ENCODE measurements at places on chromosomes 13 and 19.

GRCh38 chr19:35229601-35230000 is 1.1 kb upstream of the FAM187B start:
- DNase-seq: no peak

DNA sequence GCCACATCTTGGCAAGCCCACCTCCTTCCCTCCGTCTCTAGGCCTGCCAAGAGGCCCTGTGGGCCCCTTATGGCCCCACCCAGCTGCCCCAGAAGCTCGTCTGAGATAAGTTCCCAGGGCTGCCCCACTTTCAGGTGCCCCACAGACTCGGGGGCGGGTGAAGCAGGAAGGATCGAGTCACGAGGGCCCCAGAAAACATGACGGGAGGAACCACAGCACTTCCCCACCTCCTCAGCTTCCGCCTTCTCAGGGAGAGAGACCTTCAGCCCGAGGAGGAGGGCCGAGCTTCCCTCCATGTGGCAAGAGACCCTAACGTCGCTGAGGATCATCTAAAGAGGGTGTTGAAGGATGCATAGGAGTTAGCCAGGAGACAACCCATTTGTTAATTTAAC is 4.5 kb upstream of the IL12RB1 start:
- DNase-seq: peak; percentile 91

GRCh38 chr19:18292462-18292809 is 11.0 kb upstream of the JUND start:
- no peak for DNase-seq

- no peak for DNase-seq
Observed at GRCh38 chr13:112900691-112901091, 68.3 kb upstream of the MCF2L start.

DNA sequence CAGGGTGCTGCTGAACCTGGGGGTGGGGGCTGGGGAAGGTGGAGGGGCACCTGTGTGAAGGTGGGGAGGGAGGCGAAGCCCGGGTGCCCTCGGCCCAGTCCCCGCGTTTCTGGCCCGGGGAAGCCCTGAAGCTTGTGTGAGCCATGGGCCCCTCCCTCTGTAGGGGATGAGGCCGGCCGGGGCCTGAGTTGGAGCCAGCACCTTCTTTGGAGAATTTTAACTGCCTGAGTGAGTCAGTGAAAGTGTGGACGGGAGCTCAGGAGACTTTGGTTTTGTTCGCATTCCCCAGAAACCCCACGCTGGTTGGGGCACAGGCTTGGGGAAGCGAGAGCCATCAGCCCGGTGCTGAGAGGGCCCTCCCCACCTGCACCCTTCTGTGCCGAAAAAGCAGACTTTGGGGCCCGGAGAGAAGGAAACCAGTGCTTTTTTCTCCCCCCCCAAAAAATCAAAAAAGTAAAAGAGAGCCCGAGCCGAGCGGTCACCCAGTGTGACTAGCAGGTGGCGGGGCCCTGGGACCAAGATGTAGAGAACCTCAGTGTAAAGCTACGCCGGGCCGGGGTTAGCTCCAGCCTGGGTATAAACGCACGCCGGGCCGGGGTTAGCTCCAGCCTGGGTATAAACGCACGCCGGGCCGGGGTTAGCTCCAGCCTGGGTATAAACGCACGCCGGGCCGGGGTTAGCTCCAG is 45.1 kb downstream of the TMEM255B start:
- DNase-seq: no peak

- DNase-seq: no peak
Observed at GRCh38 chr13:89281331-89281730, 1610.2 kb downstream of the SLITRK5 start.

- peak; percentile 6 for DNase-seq
Observed at GRCh38 chr13:54852831-54853230, 1824.2 kb downstream of the OLFM4 start.

DNA sequence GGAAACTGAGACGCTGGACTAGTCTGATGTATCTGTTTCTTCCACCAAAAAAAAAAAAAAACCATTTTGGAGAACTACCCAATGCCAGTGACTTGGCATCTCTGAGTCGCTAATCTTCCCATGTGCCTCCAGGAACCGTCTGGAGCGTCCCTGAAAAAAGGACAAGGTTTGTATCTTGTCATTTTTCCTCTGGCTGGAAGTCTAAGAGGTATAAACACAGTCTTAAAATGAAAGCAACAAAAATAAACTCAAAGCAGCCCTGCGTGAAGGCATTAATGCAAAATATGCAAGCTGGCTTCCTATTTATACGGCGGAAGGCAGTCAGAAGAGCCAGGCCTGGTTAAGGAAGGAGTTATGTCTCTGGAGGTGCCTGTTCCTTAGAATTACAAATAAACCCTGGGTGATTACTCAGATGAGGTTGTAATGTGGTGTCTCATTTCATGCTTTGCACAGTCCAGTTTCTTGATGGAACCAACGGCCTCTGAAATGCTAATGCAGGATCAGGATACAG is 20.3 kb downstream of the ACTN4 start:
- peak; percentile 56 for DNase-seq

DNA sequence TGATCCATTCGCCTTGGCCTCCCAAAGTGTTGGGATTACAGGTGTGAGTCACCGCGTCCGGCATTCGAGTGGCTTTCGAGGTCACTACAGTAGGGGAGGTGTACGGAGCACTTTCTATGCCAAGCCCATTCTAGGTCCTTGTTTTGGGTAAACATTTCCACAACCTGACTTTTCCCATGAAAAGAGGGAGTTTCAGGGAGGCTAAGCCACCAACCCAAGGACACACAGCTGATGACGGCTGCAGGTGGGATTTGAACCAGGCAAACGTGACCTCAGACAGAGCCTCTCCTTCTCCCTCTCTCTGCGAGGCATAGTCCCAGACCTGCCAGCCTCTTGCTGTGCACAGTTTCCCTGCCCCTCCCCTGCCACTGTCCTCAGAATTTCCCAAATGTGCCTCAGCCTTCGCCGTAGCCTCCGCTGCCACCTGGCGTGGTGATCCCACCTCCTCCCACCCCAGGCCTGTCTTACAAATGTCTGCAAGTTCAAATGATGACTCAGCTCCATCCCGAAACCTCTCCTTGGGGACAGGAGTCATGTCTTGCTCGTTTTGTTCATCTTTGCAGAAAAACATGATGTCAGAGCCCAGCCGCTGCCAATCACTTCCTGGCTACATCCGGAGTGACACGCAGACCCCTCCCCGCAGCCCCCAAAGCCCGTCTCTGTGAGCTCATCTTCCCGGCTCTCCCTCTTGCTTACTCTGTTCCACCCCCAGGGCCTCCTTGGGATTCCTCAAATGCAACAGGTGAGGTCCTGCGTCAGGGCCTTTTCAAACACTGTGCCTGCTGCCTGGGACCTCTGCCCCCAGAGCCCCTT is 6.6 kb upstream of the GADD45B start:
- no peak for DNase-seq

GRCh38 chr19:38736413-38737280 is 7.6 kb downstream of the CAPN12 start:
- DNase-seq: no peak

DNA sequence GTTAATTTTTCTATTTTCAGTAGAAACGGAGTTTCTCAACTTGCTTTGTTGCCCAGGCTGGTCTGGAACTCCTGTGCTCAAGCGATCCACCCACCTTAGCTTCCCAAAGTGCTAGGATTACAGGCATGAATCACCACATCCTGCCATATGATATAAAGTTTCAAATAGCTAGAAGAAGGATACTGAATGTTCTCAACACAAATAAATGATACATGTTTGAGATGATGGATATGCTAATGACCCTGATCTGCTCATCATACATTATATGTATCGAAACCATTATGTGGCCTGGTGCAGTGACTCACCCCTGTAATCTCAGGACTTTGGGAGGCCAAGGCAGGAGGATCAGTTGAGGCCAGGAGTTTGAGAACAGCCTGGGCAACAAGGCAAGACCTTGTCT is 11.5 kb downstream of the CIB3 start:
- DNase-seq: no peak

DNA sequence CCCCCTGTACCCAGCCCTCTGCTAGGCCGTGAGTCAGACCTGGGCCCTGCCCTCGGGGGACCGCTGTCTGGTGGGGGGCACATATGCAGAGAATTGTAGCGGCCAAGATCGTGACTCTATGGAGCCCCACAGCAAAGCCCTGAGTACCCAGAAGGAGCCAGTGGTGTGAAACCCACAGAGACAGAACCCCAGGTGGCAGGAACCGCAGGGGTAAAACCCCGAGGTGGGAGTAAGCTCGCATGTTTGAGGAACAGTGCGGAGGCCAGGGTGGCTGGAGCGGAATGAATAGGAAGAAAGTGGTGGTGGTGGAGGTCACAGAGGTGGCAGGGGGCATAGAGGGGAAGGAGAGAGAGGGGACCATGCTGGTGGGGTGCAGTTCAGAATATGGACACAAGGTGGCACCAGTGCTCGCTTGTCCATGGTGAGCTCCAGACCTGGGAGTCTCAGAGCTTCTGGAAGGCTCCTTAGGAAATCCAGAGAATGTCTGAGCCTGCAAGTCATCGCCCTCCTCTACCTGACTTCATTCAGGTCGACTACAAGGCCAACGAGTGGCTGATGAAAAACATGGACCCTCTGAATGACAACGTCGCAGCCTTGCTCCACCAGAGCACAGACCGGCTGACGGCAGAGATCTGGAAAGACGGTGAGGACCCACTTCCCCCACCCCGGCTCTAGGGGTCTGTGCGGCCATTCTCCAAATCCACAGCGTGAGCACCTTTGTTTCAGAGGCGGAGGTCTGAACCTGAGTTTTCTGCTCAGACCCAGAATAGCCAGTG is 48.9 kb downstream of the MYH14 start:
- peak; percentile 43 for DNase-seq

- no peak for DNase-seq
Observed at GRCh38 chr13:90436697-90437096, 910.8 kb upstream of the MIR17HG start.

GRCh38 chr13:114080739-114081561 is 51.5 kb downstream of the RASA3 start:
- no peak for DNase-seq

DNA sequence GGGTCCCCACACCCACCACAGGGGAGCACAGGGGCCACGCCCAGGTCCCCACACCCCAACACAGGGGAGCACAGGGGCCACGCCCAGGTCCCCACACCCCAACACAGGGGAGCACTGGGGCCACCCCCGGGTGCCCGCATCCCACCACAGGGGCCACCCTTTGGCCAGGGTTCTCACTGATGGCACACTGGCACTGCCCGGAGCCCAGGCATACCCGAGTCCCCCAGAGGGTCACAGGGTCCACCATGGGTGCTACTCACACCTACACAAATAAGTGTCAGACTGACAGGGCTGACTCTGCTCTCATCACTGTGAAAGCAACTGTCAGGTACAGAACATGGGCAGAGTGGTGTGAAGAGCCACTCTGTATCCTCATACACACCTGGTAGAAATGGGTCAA is 98.8 kb downstream of the TUBGCP3 start:
- no peak for DNase-seq

DNA sequence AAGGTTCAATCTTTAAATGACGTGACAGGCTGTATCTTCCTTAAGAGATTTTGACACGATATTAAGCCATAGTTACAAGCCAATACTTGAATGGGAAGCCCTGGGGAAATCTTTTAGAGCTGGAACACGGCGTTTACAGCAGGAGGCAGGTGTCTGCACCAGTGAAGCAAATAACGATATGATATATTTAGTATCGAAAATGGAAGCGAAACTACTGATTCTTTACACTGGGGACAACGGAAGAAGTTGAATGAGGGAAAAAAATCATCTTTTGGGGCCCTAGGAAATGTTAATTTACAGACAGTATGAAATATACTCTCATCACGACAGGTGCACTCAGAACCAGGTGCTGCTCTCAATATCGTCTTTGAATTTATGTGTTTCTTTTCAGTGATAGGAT is 793.9 kb upstream of the PCDH20 start:
- DNase-seq: no peak

DNA sequence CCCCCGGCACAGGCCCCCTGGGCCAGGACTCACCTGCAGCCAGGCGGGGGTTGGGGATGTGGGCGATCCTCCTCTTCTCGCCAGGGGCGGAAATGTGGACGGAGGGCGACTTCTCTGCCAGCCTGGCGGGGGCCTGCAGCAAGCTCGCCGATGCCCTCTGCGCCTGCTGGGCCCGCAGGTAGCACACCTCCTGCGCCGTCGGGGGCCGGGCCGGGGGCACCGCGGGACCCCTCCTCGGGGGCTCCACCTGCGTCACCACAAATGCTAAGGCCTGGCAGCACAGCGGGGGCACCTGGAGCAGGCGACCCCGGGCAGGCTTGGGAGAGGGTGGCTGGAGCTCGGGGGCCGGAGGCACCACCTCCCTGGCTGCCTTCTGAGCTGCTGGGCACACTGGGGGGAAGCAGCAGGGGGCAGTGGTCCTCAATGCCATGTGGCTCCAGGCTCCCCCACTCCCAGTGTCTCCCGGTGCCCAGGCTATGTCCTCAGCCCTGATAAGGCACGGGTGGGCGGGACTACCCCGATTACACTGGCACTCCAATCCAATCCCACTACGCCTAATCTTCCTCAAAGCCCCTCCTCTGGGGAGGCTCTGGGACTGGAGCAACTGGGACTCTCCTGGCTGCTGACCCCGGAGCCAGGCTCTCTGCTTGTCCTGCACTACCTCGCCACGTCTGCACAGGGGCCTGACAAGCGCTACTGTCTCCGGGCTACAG is 11.6 kb upstream of the ATP8B3 start:
- no peak for DNase-seq

DNA sequence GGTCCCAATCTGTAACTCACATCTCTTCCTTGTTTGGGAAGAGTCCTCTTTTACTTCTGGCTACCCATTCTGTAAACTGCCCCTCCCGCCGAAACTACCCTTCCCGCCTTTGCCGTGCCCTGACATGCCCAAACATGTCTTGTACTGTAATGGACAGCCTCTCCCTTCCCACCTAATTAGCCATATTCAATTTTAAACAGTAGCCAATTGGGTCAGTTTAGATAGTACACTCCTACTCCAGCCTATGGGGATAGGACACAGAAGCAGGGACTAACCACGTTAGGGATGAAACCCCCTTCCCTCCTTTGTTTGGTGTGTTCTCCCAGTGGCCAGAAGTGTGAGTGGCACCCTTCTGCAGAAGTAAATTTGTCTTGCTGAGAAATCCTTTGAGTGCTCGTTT is 34.2 kb downstream of the SACS start:
- no peak for DNase-seq

- DNase-seq: peak; percentile 26
Observed at GRCh38 chr13:46535825-46536224, 17.1 kb upstream of the LRCH1 start.

DNA sequence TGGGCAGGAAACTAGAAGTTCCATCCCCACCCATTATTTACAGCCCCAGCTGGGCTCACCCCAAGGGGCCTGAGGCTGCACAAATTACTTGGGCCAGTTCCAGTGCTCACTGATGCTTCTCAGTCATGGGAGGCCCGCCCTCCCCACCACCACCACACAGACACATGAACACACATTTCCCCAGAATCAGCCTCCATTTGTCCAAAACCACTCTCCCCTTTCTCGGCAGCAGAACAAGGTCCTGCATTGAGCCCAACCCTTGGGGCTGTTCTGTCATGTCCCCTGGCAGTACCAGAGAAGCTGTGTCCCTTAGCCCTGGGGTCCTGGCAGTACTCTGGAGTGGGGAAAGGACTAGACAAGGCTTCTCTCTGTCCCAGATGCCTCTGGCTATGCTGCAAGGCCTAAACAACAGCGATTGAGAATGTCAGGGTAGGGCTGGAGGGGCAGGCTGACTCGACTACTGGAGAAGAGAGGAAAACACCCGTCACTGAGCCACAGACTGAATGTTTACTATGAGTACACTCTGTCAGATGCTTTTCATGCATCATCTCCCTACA is 21.8 kb downstream of the SAMD4B start:
- no peak for DNase-seq

GRCh38 chr19:7326105-7326877 is 22.4 kb upstream of the ARHGEF18 start:
- DNase-seq: peak; percentile 25

- no peak for DNase-seq
Observed at GRCh38 chr13:100356889-100357288, 231.7 kb downstream of the GGACT start.
